Epithelial cell of proximal tubule (primary cell): ENCODE measurements at places on chromosomes 13 and 19. TPM values are rescaled to one million over a fixed set of nuclear protein-coding genes. Genes with fewer than 3 reads are reported as not detected.

DNA sequence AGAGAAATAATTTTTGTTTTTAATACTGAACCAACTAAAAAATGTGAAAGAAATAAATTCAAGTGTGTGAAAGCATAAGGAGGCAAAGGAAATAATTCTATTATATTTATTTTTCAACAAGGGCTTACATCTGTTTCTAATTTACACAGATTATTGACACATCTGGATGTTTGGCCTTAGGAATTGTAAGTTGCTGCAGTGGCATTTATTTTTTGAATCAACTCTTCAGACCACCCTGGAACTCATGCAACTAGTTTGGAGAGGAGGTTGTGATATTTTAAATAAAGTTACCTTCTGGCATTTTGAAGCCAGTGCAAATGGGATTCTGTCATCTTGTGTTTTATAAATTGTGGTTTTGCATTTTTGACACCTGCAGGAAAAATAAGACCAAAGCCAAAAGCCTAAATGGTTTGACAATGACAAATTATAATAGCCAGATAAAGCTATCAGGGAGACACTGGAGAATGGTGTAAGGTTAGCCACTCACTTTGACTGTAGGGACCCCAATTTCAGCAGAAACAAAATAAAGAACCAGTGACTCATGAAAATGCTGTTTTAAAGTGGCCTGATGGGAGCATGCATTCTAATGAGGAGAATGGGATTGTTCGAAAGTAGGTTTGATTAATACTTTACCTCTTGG, 192.9 kb downstream of the KLF5 start:
- no peak for DNase-seq

DNA sequence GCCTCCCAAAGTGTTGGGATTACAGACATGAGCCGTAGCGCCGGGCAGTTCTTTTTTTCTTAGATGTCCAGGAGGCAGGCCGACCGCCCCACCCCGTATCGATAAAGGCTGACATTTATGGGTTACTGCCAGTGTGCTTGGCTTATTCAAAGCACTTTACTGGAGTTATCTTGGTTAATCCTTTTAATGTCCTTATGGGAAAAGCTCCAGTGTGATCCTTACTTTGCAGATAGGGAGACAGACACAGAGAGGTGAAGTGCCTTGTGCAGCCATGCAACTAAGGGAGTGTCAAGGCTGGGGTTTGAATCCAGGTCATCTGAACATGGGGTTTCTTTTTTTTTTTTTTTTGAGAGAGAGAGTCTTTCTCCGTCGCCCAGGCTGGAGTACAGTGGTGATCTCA, 19.2 kb downstream of the NCAN start:
- no peak for DNase-seq

GRCh38 chr13:114050536-114051450, 76.9 kb upstream of the C13orf46 start:
- no peak for DNase-seq

DNA sequence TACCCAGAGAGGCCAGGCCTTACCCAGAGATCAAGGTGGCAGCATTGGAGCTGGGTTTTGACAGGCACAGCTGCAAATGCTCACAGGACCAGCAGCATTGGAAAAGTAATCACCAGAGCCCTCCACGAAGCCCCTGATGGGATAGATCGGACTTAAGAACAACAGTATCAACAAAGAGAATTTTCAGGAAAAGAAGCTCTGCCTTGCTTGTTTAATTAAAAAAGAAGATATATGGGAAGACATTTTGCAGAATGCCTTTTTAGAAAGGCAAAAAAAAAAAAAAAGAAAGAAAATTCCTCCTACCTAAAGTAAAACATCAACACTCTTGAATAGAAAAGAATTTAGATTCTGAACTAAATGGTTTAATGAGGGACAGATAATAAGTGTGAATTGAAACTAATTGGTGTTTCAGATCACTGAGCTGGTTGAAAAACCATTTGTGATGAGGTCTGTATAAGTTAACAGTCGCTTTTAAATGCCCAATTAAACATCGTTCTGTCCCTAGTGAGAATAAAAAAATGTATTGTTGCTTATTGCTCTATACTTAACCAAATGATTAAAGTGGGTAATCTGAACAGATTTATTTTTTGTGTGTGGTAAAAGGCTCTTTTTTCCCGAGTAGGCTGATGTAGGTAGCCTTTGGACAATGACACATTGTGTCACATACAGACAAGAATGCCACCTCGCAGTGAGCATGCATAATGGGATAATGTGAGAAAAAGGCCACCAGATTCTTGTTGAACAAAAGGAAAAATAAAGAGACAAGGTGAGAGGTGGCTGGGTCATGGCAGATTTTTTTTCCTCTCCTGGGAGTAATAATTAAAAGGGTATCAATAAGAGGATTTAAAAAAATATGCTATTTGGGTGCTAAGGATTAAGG, 93.0 kb upstream of the ARGLU1 start:
- no peak for DNase-seq

- DNase-seq = no peak
Observed at GRCh38 chr13:44692173-44692713, 116.1 kb upstream of the TSC22D1 start.

GRCh38 chr13:43305416-43305815, 282.0 kb downstream of the DNAJC15 start:
- DNase-seq = no peak

GRCh38 chr13:22061806-22062391, 391.0 kb downstream of the FGF9 start:
- DNase-seq = no peak

DNA sequence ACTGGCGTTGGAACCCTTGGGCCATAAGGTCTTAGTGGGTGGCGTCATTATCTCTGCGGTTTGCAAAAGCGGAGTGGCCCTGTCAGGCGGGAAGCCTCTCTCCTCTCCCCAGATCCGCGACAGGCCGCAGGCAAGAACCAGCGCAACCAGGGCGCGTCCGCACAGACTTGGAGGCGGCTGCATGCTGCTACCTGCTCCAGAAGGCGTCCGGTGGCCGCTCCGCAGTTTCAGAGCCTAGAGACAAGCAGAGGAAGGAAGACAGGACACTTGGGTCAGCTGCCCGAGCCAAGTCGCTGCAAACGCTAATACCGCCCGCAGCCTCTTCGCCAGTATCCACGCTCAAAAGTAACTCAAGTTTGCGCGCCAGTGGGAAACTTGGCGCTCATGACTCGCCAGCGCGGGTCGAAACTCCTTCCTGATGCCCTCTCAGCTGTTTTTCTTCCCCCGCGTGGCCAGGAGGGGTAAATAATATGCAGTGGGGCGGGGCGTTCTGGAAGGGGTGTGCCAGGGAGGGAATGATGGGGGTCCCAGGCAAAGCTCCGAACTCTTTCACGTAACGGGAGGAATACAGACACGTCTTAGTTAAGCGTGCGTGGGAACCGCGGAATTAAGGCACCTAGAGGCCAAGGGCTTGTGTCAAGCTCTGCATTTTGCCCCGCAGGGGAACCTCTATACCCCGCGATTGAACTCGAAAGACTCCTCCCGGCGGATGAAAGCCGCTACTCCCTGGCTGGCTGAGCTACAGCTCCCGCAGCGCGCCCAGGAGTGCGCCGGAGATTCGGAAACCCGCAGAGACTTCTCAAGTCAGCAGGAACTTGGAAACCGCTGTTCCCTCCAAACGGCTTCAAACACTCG, at the start of gene EDNRB:
Gene EDNRB (minus strand): TSS at position 441 of the 855 bp plus-strand sequence. CDS start 258 bp downstream, at position 183.
- DNase-seq = no peak

- DNase-seq = no peak
Observed at GRCh38 chr19:32971012-32971595, 654 bp downstream of the CEP89 start.

DNA sequence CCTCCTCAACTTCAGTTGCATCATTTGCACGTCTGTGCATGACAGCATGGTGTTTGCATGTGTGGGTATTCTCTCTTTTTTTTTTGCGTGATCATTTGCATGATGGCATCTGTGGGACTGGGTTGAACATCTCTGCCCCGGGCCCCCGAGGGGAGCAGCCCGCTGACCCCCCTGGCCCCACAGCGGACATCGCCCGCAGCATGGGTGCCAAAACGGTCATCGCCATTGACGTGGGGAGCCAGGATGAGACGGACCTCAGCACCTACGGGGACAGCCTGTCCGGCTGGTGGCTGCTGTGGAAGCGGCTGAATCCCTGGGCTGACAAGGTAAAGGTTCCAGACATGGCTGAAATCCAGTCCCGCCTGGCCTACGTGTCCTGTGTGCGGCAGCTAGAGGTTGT, 23.1 kb downstream of the PNPLA6 start:
- DNase-seq = no peak

DNA sequence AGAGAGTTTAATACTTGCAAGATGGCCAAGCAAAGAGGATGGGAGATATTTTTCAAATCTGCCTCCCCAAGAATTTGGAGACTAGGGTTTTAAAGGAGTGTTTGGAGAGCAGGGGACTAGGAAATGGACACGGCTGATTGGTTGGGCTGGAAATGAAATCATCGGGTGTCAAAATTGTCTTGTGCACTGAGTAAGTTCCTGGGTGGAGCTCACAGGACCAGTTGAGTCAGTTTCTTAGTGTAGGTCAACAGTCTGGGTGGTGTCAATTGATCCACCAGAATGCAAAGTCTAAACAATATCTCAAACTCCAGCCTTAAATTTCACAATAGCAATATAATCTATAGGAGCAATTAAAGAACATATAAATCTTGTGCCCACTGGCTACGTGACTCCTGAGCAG, 23.0 kb upstream of the CEACAM4 start:
- DNase-seq = no peak

DNA sequence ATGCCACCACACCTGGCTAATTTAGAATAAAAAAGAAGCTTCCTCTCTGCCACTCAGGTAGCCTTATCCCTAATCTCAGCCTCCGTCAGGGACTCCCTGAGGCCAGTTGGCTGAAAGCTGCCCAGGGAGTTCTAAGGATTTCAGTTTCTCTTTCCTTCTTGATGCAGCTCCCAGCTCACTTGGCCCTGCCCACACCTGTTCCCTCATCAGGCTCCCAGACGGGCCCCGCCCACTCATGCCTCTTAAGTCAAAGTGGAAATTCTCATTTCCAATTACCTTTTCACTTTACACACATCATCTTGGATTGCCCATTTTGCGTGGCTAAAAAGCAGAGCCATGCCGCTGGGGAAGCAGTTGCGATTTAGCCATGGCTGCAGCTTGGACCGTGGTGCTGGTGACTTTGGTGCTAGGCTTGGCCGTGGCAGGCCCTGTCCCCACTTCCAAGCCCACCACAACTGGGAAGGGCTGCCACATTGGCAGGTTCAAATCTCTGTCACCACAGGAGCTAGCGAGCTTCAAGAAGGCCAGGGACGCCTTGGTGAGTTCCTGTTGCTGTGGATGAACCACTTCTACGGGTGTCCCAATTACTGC, at the start of gene IFNL1:
Gene IFNL1 (plus strand): TSS at position 353 of the 591 bp plus-strand sequence. CDS start 15 bp downstream, at position 368.
- no peak for DNase-seq

DNA sequence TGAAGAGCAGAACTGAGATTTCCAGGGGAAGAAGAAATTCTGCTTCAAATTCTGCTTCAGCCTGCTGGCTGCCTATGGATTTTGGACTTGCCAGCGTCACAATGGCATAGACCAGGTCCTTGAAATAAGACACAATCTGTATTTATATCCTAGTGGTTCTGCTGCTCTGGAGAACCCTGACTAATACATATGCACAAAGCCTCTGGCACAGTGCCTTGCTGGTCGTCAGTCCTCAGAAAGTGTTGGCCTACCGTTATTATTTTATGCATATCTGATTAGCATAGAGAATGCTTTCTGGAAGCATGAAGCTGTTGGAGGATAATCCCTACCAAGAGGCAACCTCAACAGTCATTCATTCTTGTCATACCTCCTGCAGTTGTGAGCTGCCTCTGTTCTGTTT, 213.7 kb downstream of the B3GLCT start:
- DNase-seq = no peak

- no peak for DNase-seq
Observed at GRCh38 chr13:106187501-106188095, 347.9 kb downstream of the EFNB2 start.

GRCh38 chr13:98411617-98412265, 165.2 kb downstream of the STK24 start:
- DNase-seq = no peak

DNA sequence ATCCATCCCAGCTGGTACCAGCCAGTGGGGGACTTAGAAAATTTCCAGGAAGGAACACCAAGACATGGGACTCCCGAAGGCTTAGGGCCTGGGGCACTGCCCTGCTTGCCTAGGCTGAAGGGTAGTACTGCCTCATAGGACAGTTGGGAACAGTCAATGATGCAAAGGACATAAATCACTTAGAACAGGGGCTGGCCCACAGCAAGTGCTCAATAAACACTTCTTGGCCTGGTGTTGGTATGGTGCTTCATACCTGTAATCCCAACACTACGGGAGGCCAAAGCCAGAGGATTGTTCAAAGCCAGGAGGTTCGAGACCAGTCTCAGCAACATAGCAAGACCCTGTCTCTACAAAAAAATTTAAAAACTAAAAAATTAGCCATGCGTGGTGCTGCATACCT, 5.8 kb downstream of the KEAP1 start:
- DNase-seq = no peak

DNA sequence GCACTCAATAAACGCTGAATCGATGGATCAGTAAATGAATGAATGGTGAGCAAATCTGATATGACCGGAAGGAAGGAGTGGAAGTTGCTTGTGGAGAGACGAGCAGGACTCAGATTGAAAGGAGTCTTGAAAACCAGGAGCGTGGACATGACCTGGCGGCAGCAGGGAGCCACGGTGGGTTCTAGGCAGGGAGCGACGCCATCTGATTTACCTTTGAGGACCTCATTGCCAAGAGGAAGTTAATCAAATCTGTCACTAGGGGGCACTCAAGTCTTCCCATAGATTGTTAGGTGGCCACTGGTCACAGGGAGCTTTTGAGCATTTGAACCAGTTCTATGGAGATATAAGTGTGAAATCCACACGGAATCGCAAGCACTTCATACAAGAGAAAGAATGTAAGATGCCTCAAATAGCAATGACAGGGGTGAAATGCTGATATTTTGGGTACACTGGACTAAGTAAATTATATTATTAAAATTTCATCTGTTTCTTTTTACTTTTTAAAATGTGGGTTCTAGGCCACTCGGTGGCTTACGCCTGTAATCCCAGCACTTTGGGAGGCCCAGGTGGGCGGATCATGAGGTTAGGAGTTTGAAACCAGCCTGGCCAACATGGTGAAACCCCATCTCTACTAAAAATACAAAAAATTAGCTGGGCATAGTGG, 9.2 kb upstream of the FBN3 start:
- peak; percentile 38 for DNase-seq

TMEM150B gene
- total RNA-seq = not detected in 2 replicates

PDE4C gene
- total RNA-seq = 0.63 TPM in 1 of 2 replicates, not detected in the other

BRME1 gene
- 0.58 and 1.4 TPM in 2 replicates for total RNA-seq
